Non-pigmented ciliary epithelial cell (primary cell): ENCODE measurements at places on chromosomes 4 and X.

DNA sequence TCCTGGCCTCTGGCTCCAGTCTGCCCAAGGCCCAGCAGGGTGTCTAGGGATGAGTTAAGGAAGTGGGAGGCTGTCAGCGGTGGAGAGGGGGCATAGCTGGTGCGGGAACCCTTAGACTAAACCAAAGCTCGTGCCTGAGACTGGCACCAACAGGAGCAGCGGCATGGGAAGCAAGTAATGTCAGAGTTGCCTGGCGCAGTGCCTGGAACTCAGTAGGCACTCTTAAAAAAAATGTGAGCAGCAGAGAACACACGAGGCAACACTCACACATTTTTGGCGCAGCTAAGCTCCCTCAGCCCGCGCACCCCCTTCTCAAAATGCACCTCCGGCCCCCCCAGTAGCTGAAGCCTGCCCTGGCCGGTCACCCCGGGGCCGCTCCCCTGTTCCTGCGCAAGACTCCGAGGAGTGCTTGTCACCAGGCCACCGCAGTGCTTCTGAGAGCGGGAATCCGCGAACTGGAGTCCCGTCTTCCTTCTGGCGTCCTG lies 583 bp downstream of the GABRE start:
- DNase-seq = no peak

- DNase-seq = no peak
Measured at GRCh38 chr4:138460477-138461414, 218.6 kb upstream of the SLC7A11 start.

DNA sequence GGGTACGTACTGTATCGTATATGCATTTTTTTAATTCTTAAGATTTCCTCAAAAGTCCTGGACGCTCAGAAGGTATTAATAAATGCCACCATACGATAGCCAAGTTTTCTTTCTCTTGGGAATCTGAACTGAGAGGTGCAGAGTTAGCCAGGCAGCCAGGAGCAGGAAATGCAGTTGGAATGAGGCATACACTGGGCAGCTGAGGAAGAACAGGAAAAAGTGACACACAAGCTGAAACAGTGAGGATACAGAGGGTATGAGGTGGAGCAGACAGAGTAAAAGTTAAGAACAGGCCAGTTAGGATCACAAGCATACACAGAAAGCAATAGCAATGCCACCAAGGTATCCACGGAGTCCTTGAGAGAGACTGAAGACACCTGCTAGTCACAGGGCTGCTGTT lies 13.4 kb downstream of the UFSP2 start:
- DNase-seq = no peak

DNA sequence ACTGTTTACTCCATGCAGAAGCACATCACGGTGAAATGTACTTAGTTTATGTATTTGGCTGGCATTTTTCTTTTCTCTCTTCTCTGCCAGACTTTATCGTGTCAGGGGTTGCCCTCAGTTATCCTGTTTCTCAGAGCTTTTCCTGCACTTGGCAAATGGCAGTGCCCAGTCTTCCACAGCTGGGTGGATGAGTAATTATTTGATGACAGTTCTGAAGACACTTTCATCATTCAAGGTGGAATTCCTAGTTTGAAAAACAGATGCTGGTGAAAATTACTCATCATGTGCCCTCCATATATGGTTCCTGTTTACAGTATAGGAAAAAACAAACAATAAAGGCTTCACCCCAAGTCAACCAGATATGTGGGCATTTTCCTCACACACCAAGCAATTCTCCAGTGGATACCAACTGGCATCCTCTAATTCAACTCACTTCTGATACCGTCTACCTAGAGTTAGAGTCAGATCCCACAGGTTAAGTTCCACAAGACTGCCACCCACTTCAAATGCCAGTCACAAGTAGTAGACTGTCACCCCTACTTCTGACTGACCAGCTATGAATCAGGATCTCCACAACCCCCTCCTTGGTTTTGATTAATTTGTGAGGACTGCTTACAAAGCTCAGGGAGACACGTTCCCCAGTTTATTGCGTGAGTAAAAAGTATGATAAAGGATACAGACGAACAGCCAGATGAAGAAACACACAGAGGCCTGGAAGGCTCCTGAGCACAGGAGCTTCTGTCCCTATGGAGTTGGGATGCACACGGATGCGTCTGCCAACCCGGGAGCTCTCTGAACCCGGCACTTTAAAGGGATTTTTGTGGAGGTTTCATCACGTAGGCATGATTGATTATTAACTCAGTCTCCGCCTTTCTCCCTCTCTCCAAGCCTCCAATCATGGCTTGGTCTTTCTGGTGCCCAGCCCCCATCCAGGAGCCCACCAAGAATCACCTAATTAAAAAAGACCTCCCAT lies 72.9 kb downstream of the CLDN34 start:
- DNase-seq = no peak

GRCh38 chrX:41452565-41453356 lies 5.6 kb downstream of the NYX start:
- DNase-seq = peak; percentile 28

DNA sequence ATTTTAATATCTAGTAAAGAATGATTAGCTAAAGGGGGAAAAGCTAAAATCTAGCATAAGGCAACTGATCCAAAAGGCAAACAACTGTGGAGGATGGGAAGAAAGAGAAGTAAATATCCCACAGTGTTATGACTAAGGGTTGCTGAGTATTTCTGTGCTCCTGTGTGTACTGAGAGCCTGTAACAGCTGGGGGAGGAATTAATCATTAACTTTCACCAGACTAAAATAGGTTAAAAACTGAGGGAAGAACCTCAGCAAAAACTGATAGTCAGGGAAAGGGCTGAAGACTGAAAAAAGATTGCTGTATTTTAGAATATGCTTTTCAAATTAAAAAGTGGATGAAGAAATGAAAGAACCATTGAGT lies 365.9 kb downstream of the CXXC4 start:
- DNase-seq = no peak

DNA sequence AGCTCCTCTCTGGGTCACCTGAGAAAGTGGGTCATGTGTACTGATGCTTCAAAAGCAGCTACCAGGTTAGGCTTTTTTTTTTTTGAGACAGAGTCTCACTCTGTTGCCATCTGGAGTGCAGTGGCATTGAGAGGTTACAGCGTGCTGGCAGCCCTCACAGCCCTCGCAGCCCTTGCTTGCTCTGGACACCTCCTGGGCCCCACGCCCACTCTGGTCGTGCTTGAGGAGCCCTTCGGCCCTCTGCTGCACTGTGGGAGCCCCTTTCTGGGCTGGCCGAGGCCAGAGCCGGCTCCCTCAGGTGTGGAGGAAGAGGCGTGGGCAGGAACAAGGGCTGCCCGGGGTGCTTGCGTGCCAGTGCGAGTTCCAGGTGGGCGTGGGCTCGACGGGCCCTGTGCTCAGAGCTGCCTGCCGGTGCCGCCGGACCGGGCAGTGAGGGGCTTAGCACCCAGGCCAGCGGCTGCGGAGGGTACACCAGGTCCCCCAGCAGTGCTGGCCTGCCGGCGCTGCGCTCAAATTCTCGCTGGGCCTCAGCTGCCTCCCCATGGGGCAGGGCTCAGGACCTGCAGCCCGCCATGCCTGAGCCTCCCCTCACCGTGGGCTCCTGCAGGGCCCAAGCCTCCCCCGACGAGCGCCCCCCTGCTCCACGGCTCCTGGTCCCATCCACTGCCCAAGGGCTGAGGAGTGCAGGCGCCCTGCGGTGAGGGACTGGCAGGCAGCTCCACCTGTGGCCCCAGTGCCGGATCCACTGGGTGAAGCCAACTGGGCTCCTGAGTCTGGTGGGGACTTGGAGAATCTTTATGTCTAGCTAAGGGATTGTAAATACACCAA lies 49.3 kb upstream of the IL21 start:
- DNase-seq = no peak

GRCh38 chr4:44722001-44722400 lies 4.4 kb downstream of the GNPDA2 start:
- no peak for DNase-seq

DNA sequence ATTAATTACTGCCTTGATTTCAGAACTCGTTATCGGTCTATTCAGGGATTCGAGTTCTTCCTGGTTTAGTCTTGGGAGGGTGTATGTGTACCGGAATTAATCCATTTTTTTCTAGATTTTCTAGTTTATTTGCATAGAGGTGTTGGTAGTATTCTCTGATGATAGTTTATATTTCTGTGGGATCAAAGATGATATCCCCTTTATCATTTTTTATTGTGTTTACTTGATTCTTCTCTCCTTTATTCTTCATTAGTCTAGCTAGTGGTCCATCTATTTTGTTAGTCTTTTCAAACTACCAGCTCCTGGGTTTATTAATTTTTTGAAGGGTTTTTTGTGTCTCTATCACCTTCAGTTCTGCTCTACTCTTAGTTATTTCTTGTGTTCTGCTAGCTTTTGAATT lies 32.1 kb downstream of the CDX4 start:
- no peak for DNase-seq

DNA sequence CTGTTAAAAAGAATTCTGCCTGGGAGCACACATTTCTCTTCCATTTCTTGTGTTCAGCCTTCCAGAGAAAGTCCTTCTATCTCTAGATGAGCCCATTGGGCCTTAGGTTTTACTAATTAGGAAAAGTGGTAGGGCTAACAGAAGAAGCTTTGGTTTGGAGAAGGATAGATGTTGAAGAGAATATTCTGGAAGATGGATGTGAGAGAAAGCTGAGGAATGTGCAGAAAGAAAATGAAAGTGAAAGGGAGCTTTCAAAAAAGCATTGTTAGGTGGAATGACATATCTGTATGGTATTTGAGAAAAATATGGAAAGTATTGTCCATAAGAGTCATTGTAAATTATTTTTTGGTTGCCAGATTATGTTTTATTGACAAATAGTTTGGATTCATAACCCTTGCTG lies 474.8 kb upstream of the SLIT2 start:
- peak; percentile 24 for DNase-seq

DNA sequence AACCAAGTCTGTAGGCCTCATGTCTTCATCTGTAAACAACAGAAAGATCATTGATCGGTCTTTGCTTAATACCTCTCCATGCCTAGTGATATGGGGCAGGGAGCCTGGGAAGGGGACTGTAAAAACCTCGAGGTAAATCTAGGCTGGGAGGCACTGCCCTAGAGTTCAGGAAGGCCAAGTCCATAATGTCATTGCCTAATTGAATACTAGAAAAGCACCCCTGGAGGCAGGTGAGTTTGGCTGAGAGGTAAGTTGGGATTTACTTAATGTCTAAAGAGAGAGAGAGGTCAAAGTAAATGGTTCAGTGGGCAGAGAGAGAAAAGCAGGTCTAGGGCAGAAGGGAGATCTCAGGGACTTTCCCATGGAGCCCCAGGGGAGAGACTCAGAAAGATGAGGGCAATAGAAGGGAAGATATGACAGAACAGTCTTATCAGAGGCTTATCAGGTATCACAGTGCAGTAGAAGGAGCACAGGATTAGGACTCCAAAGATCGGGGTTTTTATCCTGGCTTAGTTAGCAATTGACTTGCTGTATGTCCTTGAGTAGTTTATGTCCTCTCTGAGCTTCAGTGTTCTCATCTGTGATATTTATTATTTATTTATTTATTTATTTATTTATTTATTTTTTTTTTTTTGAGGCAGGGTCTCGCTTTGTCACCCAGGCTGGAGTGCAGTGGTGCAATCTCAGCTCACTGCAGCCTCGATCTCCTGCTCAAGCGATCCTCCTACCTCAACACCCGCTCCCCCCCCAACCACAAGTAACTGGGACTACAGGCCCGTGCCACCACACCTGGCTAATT lies 85.2 kb downstream of the SLC16A2 start:
- DNase-seq = no peak

- no peak for DNase-seq
Measured at GRCh38 chr4:107956011-107956410, 24.7 kb downstream of the CYP2U1 start.

DNA sequence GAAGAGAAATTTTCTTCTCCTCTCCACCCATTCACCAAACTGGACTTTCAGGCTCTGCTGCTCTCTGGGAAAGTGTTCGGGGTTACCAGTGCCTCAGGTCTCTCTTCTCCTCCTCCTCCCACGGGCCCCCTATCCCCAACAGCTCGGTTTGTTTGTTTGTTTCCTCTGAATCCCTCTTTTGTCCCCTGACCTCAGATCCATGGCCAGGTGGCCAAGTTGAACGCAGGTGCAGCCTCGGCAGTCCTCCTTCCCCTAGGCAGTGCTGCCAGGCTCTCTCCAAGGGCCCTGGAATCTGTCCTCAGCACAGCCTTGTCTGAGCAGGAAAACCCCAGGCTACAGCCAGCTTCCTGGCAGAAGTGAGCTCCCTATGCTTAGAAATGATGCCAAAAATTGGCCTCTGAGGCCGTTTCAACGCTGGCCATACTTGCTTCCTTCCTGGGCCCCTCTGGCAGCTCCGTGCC lies 60.0 kb downstream of the FHDC1 start:
- no peak for DNase-seq

GRCh38 chr4:126708716-126709115 lies 924.0 kb upstream of the INTU start:
- DNase-seq = no peak

DNA sequence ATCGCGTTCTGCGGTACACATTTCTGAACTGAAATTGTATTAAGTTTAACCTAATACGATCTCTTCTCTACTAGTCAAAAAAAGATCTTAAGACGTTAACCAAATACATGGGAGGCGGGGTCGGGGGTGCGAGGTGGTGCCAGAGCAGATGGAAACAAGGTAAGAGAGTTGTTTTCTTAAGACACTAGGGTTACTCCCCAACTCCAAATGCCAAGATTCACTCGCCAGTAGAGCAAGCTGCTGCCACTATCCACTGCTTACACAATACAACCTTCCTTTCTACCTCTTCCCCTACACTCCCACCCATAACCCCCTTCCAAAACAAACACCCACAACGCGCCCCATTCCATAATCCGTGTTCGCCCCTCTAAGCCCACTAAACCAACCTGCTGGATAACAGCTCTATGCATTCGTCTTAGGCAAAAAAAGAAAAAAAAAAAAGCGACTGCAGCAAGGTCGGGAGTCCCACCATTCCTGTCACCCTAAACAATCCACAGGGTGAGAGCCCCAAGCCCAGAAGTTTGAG lies 1.3 kb downstream of the LCORL start:
- DNase-seq = no peak

DNA sequence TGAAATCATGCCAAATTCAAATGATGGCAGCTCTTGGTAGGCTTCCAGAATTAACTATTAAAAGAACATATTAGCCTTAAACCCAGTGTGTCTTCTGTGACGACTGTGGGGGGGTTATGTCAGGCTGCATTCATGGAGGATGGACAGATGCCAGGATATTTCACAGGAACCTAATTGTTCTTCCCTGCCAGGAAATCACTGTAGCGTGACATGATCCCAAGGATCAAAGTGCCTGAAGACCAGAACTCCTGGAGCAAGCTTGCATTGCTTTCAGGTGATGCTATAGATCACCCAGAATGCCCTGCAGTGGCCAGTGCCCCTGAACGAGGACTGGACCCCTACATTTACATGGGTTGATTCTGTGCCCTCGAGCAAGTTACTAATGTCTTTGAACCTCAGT lies 1093.0 kb upstream of the TENM3 start:
- DNase-seq = no peak

GRCh38 chr4:137083571-137084135 lies 448.6 kb downstream of the PCDH18 start:
- DNase-seq = no peak

- no peak for DNase-seq
Measured at GRCh38 chr4:51923343-51923742, 80.4 kb downstream of the DCUN1D4 start.

- no peak for DNase-seq
Measured at GRCh38 chrX:120727452-120727851, 97.6 kb upstream of the C1GALT1C1 start.

GRCh38 chrX:132634521-132634920 lies 145.7 kb upstream of the MBNL3 start:
- no peak for DNase-seq
